ENCODE measurements at places on chromosomes 1 and 21.

DNA sequence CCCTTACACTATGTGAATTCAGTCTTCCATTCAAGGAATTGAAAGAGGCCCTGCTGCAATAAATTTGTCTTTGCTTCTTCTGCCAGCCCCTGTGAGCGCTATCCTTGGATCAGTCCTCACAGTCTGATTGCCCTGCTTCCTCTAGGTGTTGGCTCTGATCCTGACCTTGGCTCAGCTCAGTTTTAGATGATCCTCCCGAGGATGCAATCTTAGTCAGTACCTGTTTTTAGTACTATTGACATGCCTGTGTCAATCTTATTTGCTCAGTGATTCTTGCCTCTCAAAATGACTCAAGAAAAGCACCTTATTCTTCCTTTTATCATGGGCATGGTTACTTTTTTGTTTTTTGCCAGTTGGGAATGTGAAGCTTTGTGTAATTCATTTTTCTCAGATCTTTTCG is 101.4 kb upstream of the KCNK1 start:
- no peak for DNase-seq

DNA sequence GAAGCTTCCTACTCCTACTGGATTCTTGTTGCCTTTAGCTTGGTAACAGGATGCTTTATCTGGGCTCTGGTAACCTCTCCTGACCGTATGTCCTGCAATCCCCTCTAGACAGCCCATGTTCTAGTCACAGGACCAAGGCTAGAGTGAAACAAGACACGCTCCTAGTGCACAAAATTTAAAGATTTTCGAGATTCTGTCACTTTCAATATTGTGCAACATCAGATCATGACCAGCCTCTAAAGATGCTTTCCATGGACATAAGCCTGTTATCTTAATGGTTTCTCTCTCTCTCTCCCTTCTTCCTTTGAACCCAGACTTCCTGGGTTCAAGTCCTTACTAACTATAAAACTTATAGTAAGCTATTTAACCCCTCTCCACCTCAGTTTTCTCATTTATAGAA is 1.6 kb upstream of the LY9 start:
- DNase-seq: no peak

DNA sequence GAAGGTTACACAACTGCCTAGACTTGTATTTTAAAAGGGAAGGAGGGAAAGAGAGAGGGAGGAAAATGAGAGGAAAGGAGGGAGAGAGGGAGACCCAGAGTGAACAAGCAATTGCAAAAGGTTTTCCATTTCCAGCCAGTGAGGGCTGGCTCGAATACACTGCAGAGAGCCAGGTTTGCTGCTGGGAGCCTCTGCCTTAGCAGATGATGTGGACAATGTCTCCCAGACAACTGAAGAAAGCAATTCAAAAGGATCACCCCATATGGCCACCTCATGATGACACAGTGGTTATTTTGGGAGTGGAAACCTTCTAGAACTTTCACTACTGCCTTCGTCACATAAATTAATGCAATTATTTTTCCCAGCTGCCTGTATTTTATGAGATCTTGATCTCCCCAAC is 86.4 kb downstream of the BCAR3 start:
- DNase-seq: no peak

DNA sequence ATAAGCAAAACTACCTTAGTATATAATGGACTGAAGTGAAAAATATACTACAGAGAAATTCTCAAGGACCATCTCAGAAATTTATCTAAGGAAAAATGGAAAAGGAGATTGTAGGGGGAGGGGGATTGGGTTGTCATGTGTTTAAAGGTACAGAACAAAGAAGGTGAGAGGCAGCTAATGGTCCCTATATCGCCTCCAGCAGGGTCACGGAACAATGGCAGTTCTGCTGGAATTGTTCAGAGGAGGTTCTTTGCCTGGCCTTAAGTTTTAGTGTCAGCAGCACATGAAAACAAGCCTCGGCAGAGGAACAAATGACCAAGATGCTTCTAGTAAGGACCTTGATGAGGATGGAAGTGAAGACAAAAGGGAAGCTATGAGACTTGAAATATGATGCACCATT is 42.0 kb upstream of the RGS2 start:
- DNase-seq: no peak

- peak; percentile 67 for DNase-seq
Observed at GRCh38 chr1:52368383-52369172, 2.6 kb upstream of the CC2D1B start.

DNA sequence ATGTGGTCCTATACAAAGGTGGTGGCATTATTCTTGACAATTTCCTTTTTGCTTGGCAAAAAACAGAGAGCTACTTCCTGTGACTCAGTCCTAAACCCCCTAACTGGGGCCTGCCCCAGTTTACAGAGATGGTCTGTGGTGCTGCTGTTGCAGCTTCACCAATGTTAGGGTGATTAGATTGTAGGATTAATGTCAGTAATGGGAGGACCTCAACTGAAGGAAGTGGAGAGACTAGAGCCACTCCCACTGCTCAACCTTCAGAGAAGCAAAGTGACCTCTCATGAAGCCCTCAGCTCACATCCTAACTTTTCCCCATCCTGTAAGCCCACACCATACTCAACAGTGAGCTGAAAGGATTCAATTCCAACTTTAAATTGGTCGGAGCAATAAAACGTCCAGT is 3.6 kb downstream of the S100A6 start:
- peak; percentile 65 for DNase-seq

DNA sequence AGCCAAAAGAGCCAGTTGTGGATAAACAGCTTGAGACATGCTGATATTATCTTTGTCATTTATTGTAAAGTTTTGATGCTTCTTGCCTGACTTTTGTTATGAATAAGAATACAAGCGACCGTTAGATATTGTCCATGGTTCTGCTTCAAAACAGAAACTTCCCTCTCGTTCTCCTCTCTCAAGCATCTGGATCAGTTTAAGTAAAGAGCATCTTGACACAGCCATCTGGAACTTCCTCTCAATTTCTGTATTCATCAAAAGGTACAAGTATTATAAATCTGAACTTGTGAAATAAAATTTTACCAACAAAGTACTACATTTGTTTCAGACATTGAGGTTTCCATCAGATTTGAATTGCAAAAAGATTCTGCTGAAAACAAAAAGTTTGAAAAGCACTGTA is 36.4 kb upstream of the CLDN14 start:
- no peak for DNase-seq

DNA sequence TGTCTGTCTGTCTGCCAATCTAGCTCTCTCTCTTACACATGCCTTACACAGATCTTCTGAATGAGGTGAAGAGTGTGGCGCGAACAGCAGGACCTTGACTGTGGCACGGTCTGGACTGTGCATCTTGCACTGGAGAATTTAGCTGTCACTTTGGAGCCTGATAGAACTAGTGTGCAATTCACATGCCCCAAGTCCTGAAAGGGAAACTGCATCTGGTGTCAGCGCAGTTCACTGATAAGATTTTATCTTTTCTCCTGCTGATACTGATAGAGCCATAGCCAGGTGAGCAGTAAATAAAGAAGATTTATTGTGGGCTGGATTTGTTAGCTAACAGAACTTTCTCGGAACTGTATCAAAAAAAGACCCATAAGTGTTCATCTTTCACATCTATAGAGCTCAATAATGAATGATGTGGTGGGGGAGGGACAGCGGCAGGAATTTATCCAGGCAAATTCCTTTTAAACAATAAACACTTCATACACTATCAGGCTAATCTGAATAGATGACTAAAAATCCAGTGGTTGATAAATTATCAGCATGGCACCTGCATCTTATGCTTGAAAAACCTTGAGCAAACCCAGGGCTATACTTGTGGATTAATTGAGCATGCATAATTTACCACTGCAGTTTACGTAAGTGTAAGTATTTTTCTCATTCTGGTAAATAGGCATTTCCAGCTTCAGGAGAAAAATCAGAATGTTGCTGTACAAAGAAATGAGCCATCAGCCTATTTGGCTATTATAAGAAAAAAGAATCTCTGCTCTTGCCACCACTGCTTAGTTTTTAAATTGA is 104.1 kb downstream of the NTNG1 start:
- DNase-seq: no peak

DNA sequence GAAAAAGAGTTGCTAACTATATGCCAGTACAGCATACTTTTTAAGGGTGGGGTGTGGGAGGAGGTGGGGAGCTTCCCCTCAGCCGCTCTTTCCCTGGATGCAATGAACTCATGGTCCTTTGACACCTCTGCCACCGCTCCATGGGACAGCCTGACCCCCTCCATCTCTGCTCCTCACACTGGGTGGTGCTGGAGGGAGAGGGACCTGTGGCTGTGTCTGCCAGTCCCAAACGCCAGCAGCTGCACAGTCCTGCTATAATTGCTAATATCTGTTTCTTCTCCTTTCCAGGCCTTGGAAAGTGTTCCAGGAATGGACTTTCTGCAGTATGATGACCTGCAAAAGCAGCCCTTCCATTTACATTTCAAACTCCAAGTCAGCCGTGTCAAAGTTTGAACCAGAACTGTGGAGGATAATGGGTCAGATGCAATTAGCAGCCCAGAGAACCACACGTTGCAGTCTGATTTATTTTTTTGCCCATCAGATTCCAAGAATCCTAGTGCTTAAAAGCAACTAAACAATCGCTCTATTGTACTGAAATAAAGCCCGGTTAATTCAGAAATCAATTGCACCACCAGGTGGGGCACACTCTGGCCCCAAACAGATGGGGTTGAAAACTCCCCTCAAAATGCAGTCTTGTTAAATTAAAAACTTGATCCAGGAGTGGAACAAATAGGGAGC is 160.7 kb upstream of the LMO4 start:
- DNase-seq: no peak

DNA sequence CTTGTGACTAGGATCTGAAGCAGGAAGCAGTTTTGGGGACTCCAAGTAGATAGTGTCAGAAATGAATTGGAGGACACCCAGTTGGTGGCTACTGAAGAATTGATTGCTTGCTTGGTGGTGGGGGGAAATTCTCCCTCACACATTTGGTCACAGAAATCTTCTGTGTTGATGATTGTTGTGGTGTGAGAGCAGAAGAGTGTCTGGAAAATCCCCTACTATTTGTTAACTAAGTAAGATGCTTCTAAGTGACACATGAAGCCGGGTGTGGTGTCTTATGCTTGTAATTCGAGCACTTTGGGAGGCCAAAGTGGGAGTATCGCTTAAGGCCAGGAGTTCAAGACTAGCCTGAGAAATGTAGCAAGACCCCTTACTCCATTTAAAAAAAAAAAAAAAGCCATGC is 22.5 kb upstream of the IPP start:
- no peak for DNase-seq

- DNase-seq: no peak
Observed at GRCh38 chr1:117414943-117415342, 47.7 kb downstream of the MAN1A2 start.

- no peak for DNase-seq
Observed at GRCh38 chr1:180311011-180311730, 81.1 kb downstream of the LHX4 start.

DNA sequence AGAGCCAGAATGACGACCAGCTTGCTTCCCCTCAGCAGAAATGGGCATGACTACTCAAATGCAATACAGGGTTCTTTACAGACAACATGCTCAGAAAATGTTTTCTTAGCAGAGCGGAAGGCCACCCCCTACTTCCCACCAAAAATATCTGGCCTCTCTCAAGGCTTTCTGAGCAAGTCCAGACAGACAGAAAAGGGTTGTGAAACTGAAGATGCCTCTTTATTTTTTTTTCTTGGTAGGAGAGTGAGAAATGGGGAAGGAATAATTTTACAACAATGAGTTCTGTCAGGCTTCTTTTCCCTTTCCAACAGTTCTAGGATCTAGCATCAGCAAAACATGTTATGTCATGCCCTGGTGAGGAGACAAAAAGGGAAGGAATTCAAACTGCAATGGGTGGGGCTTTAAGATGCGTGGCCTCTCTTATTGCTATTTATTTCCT is 172.0 kb upstream of the CAMK1G start:
- no peak for DNase-seq

- DNase-seq: no peak
Observed at GRCh38 chr1:229845410-229846138, 219.5 kb downstream of the URB2 start.

DNA sequence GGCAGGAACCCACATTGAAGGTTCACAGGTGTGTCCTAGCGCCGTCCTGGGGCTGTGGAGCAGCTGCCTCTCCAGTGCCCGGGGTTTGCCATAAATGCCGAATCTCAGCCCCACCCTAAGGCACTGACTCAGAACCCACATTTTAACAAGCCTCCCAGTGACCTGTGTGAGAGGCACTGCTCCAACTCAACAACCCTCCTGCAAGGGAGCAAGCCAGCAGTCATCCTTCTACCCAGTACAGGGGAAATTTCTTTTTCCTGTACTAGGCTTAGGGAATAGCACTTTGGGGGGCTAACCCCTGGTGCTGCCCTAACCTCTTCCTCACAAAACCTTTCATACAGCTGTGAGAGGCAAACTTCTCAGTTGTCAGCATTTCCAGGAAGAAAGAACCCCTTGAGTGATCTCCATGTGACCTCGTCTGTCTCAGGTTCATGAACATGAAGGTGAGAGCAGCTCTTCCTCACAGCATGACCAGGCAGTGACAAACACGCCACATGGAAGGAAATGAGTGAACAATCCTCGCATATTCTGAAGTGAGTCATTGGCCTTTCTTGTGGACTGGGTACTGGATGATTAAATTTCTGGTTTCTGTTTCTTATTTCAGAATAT is 11.4 kb upstream of the BCAR3 start:
- no peak for DNase-seq

- peak; percentile 8 for DNase-seq
Observed at GRCh38 chr1:8351693-8352470, 34.0 kb downstream of the SLC45A1 start.

DNA sequence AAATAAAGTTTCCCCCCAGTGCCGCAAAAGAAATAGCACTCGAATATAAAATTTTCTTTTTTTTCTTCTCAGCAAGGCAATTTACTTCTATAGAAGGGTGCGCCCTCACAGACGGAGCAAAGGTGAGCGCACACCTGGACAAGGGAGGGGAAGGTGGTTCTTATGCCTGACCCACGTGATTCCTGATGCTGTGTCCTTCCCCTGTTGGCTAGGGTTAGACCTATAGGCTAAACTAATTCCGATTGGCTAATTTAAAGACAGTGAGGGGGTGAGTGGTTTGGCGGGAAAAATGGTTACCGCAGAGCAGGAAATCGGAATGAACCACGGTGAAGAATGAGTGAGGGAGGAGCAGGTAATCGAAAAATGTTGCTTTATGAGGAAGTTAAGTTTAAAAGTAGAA is 607 bp upstream of the FAAH start:
- DNase-seq: no peak

DNA sequence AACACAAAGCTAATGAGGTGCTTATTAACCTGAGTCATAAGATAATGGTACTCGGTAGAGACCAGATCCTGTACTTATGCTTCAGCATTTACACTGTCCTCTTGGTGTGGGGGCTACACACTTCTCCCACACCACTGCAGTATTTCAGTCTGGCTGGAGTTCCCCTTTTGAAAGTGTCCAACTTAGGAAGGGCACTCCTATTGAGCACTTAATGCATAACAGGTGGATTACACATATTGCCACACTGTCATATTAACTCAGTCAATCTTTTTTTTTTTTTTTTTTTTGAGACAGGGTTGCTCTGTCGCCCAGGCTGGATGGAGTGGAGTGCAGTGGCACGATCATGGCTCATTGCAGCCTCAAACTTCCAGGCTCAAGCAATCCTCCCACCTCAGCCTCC is 1.5 kb downstream of the GPATCH4 start:
- peak; percentile 48 for DNase-seq
